ENCODE measurements at places on chromosomes 16 and 17.

DNA sequence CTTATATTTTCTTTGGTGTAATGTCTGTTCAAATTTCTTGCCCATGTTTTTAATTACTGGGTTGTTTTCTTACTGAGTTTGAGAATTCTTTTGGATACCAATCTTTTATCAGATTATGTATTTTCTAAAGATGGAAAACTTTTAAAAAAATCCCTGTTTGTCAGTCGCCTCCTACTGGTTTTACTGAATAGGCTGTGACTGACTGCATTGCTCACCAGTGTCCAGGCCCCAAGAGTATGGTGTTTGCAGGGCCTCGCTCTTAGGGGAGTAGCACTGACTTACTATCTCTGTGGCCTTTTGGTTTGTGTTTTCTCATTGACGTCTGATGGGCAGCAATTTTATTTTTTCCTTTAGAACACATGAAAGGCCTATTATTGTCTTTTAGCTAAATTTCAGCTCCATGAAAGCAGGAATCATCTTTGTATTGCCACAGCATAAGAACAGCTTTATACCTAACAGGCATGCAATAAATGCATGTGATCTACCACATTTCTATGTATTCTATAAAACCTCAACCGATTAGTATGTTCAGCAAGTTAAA lies 188.4 kb downstream of the AATF start:
- no peaks in the 10 kb centered on the region for H3K27me3 ChIP-seq
- no peak for DNase-seq
- H3K36me3 ChIP-seq = peaks cover 32% of the 10 kb centered on the region
- H3K4me1 ChIP-seq = no peaks in the 10 kb centered on the region
- H3K27ac ChIP-seq = no peak overlapping the region

- peaks cover 24% of the 10 kb centered on the region for H3K4me1 ChIP-seq
- no peak overlapping the region for H3K27ac ChIP-seq
- no peaks in the 10 kb centered on the region for H3K27me3 ChIP-seq
- no peak overlapping the region for H3K4me3 ChIP-seq
Observed at GRCh38 chr16:31085411-31085810, 3.3 kb downstream of the PRSS53 start.

GRCh38 chr17:73103641-73104335 lies 11.3 kb upstream of the SLC39A11 start:
- H3K4me3 ChIP-seq = no peak overlapping the region
- peaks cover 20% of the 10 kb centered on the region for H3K27me3 ChIP-seq
- H3K27ac ChIP-seq = no peak overlapping the region
- no peak for DNase-seq

DNA sequence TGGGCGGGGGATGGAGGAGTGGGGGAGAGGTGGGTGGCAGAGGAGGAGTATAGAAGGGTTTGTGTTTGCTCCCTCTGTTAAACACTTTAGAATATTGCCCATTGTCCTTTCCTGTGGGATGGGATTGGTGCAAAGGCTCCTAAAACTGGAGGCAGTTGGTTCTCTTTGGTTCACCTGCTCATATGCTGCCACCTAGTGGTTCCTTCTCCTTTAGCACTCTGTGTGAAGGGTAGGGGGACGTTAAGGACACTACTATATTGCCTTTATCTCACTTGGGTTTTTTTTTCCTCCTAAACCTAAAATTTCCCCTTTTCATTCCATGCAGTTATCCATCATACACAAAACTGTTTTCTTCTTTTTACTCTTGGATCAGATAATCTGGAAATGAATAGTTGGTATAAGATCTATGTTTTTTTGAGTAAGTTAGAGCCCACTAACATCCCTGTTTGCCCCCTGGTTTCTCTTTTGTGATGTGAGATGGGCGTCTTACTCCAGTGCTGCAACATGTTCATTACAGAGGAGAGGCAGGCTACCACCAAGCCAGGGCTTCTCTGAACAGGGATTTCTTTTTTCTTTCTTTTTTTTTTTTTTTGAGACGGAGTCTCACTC lies 23.8 kb downstream of the SNX11 start:
- H3K4me3 ChIP-seq = no peak overlapping the region
- peak; percentile 41 for DNase-seq
- H3K27me3 ChIP-seq = no peaks in the 10 kb centered on the region
- H3K36me3 ChIP-seq = peaks cover 6% of the 10 kb centered on the region
- no peak overlapping the region for H3K27ac ChIP-seq
- peaks cover 8% of the 10 kb centered on the region for H3K4me1 ChIP-seq

DNA sequence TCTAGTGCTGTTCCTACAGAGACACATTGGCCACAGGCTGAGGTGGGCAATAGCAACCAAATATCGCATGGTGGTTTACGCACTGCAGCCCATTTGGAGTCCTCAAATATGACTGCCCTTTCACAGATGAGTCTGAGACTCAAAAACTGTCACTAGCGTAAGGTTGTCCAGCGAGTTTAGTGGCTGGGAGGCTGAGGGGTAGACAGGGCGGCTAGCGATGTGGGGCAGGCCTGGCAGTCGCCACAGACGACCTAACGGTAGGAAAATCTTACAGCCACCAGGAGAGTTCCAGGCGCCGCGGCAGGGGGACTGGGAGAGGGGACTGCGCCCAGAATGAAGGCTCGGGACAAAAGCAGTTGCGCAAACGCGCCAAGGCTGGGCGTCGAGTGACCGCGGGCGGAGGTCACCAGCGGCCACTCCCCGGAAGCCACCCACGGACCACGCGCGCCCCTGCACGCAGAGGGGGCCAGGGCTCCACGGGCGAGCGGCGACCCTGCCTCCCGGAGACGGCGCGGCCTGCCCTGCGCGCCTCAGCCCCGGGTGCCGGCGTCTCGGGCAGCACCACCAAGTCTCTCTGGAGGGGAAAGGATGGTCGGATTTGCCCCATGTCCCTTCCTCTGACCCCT lies 699 bp upstream of the MAP1LC3B start:
- peak overlapping the region; percentile 92 for H3K4me3 ChIP-seq
- H3K27ac ChIP-seq = peak overlapping the region; percentile 97
- peaks cover 37% of the 10 kb centered on the region for H3K4me1 ChIP-seq
- H3K36me3 ChIP-seq = peaks cover 9% of the 10 kb centered on the region
- no peaks in the 10 kb centered on the region for H3K27me3 ChIP-seq

GRCh38 chr16:3625911-3626732 lies 14.7 kb upstream of the SLX4 start:
- no peak for DNase-seq
- no peaks in the 10 kb centered on the region for H3K27me3 ChIP-seq
- no peaks in the 10 kb centered on the region for H3K36me3 ChIP-seq

DNA sequence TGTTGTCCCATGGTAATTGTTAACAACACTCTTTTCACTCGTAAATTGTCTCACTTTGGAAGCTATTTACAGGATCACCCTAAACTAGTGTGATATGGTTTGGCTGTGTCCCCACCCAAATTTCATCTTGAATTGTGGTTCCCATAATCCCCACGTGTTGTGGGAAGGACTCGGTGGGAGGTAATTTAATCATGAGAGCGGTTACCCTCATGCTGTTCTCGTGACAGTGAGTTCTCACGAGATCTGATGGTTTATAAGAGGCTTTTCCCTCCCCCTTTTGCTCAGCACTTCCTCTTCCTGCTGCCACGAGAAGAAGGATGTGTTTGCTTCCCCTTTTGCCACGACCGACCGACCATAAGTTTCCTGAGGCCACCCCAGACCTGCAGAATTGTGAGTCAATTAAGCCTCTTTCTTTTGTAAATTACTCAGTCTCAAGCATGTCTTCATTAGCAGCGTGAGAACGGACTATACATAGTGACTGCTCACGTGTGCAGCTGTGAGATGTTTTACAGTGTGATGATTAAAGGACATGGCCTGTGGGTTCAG lies 34.4 kb downstream of the DNAH3 start:
- peak overlapping the region; percentile 93 for H3K27ac ChIP-seq
- peaks cover 11% of the 10 kb centered on the region for H3K27me3 ChIP-seq
- H3K36me3 ChIP-seq = peaks cover 13% of the 10 kb centered on the region
- peaks cover 10% of the 10 kb centered on the region for H3K4me1 ChIP-seq

All from stimulated activated naive B cell treated with anti-CD40 and anti-IgM and Interleukin-4, amounts not matched to agents 10 μg/mL and 1 μg/mL and 100 μg/mL, for 72 hours (primary cell).